ENCODE measurements at places on chromosomes 5 and 9.
A peak's percentile ranks its signal among the peaks of the same experiment; 100 is the strongest.

DNA sequence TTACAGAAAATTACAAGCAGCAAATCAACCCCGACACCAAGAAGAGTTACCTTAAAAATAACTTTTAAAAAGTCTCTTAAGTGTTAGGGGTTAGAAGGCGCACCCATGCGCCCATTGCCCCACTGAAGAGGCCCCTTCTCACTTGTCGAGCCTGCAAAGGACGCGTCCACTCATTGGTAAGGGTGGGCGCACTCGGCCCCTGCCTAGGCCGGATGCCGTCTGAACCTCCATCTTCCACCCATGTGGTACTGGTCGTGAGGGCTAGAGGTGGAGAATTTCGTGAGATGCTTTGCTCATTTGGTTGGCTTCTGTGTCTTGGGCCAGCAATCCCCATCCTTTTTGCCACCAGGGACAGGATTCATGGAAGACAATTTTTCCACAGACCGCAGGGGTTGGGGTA lies 27.5 kb upstream of the LRRC14B start:
- no peak for DNase-seq

DNA sequence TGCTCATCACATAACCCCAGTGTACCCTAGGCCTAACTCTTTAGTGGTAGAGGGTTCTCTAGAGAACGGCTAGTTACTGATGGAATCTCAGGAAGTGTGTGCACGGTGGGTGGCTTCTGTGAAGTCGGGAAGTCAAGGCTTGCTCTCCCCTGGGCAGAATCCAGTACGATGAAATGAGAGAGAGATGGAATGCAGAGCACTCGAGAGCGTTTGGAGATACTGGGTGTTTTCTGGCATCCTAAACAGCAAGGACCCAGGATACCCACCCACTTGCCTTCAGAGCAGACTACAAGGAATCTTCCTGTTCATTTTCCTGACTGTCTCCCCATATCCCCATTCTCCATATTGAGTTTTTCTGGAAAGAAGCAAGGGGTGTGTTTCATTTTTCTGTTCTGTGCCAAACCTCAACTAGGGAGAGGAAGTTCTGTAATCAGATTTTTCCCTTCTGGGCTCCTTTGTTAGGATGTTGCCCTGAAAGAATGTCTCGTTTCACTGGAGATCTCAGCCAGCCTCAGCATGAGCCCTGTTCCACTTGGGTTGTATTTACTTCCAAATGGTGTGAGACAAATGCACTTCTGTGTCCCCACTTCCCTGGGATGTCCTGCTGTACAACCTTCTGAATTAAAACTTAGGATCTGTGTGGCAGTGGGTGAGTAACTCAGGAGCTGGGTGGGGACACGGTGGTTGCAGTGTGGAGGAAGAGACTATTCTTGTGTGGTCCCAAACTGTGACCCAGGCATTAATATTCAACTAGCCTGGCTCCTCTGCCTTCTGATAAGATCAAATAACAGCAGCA lies 108.9 kb upstream of the SPRY4 start:
- no peak for DNase-seq

DNA sequence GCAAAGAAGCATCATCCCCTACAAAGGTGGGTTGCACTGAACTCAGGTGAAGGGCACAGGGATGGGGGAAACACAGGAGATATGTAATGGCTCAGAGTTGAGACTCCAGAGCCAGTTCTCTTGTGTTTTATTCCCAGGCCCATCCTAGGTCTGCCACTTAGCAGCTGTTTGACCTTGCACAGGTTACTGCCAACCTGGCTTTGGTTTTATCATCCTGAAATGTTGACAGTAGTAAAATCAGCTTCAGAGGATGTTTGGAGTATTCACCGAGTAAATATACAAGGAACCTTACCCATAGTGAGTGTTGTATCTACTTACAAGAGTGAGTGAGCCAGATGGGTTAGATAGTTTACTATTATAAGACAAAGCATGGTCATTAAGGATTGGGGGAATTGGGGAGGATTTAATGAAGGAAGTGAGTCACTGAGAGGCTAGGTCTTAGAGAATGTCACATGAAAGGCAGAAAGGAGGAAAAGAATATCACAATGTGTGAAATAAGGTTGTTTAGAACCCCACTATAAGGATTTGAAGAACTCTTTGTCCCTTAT lies 141.3 kb downstream of the MAN2A1 start:
- DNase-seq, result no peak

DNA sequence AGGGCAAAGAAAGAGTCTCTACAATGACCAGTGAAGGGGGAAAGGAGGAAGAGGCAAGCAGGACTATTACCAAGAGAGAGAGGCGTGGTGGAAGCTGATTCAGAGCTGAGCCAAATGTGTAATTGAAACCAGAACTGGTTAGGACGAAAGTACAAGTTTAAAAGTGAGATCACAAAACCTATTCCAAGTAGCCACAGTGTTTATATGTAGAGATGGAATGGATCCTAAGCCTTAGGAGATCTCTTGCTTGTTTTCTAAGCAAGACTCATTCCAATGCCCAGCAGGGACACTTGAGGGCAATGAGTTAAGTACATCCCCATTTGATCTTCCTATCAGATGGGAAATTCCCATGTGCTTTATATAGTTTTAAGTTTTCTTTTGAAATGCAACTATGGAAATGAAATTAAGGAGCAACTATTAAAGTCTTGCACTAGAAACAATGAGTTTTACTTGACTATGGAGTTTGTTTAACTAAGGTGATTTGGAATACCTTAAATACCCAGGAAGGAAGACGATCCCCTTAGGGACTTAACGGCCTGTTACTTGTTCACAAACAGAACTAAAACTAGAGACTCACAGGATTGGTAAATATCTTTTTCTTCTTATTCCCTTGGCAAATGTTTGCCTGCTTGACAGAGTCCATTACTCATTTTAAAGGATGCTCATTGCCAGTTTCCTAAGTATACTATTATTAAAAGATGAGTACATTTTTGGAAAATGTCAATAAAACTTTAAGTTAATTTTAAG lies 51.1 kb upstream of the SNX2 start:
- DNase-seq, result no peak

GRCh38 chr9:27847380-27847779 lies 274.1 kb upstream of the C9orf72 start:
- DNase-seq, result no peak

DNA sequence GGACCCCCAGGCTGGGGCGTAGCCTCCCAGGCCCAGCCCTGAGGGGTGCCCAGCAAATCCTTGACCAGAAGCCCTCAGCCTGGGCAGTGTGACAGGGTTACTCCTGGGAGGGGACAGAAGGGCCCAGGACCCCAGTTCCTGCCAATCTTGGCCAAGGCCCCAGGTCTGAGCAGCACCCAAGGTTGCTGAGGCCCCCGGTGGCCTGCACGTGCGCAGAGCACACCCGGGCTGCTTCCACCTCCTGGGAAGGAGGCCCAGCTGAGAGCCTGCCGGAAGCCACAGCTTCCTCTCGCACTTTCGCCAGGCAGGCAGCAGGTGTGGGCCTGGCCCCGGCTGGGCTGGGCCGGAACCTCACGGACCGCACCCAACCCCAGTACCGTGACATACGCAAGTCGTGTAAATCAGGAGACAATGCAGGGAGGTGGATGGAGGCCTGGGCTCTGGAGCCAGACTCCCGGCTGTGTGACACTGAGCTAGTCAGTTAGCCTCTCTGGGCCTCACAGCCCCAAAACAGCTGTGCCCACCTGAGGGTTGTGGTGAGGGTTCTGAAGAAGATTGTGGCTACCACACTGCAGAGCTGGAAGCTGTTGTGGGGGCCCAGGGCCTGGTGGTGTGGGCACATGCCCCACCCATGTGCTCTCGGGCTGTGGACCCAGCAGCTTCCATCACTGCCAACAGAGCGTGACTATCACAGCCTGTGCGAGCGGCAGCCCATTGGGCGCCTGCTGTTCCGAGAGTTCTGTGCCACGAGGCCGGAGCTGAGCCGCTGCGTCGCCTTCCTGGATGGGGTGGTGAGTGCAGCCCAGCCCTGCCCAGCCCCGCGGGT lies 5.1 kb downstream of the GRK6 start:
- peak; percentile 27 for DNase-seq

DNA sequence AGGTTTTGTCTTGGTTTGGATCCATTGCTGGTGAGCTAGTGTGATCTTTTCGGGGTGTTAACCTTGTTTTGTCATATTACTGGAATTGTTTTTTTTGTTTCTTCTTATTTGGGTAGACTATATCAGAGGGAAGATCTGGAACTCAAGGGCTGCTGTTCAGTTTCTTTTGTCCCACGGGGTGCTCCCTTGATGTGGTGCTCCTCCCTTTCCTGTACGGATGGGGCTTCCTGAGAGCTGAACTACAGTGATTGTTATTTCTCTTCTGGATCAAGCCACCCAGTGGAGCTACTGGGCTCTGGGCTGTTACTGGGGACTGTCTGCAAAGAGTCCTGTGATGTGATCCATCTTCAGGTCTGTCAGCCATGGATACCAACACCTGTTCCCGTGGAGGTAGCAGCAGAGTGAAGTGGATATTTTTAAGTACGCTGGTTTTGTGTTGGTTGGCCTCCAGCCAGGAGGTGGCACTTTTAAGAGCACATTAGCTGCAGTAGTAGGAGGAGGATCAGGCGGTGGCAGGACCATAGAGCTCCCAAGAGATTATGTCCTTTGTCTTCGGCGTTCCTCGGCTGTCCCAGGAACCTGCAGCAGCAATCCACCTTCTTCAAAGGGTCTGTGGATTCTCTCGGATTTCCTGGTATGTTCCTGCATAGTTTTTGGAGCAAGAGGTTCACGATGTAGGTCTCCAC lies 27.2 kb downstream of the SCAMP1 start:
- DNase-seq, result no peak

GRCh38 chr9:90839183-90839728 lies 37.6 kb downstream of the SYK start:
- no peak for DNase-seq

DNA sequence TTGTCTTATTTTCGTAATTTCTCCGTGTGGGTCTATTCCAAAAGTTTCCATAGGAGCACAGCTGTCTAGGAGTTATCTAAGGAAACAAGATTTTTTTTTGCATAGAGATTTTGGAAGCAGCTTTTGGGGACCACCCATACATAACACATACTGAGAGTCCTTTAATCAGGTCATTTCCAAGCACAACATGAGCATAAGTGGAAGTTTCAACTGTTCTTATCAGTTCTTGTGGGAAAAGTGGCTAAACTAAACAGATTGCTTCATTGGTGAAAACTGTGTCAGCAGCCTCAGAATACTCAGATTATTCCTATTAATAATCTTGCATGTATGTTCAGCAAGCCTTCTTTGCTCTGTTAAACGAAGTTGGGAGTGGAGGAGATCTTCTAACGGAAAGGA lies 153.6 kb upstream of the TYRP1 start:
- no peak for DNase-seq

- DNase-seq, result no peak
These were observed 166.4 kb upstream of the OTULINL start for GRCh38 chr5:14415024-14415697.

- no peak for DNase-seq
These were observed 2.9 kb downstream of the WDR38 start for GRCh38 chr9:124855944-124856765.

DNA sequence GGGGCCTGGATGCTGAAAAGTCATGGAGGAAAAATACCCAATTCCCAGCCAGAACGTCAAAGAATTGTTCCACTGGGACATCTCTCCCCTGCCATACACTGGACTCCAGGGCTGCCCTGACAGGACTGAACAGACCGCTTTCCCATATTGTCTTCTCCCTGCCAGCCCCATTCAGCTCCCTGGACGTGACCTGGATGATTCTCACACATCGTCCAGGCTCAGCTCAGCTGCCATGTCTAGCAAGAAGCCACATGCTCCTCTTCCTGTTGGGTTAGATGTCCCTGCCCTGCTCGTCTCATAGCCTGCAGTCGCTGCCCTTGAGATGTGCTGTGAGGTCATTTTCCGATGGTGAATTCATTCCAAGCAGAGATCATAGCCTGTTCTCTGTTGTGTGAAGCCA lies 37.4 kb downstream of the FOXI1 start:
- no peak for DNase-seq

DNA sequence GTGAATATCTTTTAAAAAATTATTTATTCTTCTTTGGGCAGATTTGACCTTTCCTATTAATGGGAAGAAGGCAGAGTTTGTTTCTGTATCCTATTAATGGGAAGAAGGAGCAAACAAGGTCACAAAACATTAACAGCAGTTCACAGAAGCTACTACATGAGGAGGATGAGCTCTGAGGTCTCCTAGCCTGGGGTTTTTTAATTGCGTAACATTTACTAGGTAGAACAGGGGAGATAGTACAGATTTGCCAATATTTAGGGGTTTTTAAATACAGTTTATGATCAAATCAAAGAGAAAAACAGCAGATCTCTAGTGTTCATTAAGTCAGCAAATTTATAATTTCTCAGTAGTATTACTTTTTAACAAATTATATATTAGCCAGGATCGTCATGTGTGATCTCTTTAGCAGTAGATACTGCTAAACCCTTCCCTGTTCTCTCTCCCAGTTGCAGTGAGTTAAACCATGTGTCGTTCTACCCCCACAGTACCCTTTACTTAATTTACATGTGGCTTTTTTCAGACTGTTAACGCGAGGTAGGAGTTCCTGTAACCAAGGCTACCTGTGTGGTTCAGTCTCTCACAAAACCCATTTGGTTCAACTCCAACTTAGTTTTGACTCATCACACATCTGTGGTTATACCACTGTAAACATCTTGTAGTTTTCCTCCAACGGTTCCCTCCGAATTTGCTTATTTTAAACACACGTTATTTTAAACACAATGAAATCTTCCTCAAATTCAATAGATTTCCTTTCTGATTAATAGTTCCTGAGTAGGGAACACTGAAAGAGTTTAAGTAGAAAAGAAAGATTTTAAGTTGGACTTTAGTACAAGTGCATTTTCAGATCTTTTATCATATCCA lies 13.3 kb downstream of the SLC25A46 start:
- DNase-seq, result no peak

- no peak for DNase-seq
These were observed 102.2 kb upstream of the IL7R start for GRCh38 chr5:35754481-35754880.

- no peak for DNase-seq
These were observed 25.9 kb downstream of the CCT5 start for GRCh38 chr5:10275991-10276390.

- no peak for DNase-seq
These were observed 6.7 kb downstream of the TIMD4 start for GRCh38 chr5:156956321-156956720.

DNA sequence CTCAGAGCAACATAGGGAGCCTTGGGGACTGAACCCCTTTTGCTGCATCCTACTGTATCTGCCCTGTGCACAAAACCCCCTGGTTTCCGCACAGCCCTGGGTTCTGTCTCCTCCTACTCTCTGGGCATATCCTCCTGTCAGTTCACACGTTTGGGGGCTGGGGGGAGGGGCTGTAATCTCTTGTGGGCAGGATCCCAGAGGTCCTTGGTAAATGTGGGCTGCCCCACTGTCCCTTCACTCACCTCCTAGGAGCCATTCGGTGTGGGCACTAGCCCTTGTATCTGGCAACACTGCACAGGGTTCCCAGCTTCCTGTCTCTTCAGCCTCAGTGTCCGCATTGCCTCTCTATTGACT lies 271.8 kb upstream of the DMAC1 start:
- no peak for DNase-seq

GRCh38 chr5:128483738-128484137 lies 54.3 kb downstream of the FBN2 start:
- DNase-seq, result no peak
